Urinary bladder (tissue), 4 donors: ENCODE measurements at places on chromosomes 12 and 14. TPM values are rescaled to one million over a fixed set of nuclear protein-coding genes. Genes with fewer than 3 reads are reported as not detected.
A peak's percentile ranks its signal among the peaks of the same experiment; 100 is the strongest.

- DNase-seq, result no peak
These were observed 27.4 kb upstream of the RXYLT1 start for GRCh38 chr12:63752283-63752682.

DNA sequence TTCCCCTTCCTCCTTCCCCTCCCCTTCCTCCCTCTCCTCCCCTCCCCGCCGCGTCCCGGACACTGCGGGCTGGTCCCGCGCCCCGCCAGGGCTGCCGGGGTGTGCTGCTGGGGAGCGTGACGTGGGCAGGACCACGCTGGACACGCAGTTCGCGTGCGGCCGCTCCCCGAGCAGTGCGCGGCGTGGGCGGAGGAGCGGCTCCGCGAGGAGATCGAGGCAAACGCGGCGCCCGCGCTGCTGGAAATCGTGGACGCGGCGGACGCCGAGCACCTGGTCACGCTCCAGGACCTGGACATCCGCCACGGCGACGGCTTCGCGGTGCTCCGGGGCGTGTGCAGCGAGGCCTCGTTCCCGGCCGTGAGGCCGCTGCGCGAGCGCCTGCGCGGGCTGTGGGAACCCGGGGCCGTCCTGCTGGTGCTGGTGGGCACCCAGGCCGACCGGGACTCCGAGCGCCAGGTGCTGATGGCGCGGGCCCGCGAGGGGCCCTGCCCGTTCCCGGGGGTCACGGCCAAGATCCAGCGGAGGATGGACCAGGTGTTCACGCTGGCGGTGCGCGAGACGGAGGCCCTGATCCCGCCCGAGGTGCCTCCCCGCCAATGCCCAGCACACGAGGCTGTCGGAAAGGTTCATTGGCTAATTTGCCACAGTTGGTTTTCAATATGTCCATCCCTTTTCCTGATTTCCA lies 84.3 kb downstream of the TNFAIP2 start:
- DNase-seq, result no peak

GRCh38 chr14:50864946-50865345 lies 6.9 kb upstream of the ABHD12B start:
- no peak for DNase-seq

GRCh38 chr14:59492384-59492783 lies 8.1 kb downstream of the JKAMP start:
- DNase-seq, result no peak

- DNase-seq, result no peak
These were observed 31.3 kb downstream of the ACTN1 start for GRCh38 chr14:68947802-68948201.

DNA sequence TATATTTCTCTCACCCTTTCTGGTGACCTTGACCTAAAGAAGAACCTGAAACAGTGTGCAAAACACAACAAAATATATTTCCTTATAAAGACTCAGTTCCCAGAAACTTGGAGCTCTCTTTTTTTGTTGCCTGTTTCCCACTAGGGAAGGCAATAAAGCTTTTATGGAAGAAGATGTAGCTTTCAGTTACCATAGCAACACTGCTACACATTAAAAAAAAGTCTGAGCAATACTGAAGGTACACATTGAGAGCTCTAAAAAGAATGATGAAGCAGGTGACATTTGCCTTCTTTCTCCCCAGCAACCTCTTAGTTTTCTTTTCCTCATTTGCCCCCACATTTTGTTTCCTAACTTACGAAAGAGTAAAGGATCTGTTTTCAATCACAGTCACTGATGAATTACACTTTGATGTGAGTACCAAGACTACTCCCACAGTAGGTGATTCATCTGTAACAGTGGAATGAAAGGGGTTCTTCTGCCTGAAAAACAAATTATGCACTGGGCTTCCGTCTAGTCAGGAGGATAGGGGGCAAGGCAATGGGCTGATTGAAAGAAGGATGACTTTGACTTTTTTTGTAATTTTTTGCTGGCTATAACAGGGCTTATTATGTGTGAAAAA lies 1.1 kb upstream of the CATSPERB start:
- DNase-seq, result peak; percentile 41

GRCh38 chr14:59123975-59124374 lies 64.5 kb upstream of the DAAM1 start:
- DNase-seq, result no peak

DNA sequence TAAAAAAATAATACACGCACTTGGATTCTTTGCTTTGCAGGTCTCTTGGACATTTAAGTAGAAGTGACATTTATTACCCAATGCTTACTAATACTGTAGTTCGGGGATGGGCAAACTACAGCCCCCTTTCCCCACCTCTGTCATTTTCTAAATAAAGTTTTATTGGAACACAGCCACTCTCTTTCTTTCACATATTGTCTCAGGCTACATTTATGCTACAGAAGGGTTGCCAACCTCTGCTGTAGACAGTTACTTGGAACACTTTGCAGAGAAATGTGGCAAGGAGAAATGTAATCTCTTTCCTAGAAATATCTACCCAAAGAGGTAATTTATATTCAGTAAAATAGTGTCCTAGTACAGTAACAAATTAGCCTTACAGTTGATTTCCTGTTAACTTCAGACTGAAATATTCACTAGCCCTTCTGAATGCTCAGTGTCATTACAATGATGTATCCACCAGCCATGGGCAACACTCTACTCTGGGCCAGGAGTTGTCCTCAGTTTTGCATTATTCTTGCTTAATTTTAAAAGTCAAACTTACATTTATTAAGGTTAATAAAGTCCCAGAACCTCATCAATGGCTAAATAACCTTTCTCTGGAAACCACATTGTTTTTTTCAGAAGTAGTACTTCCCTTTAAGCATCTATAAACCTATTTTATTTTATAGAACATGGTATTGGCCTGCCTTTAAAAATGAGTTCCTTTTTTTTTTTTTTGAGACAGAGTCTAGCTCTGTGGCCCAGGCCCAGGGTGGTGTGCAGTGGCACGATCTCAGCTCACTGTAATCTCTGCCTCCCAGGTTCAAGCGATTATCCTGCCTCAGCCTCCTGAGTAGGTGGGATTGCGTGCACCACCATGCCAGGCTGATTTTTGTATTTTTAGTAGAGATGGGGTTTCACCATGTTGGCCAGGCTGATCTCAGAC lies 269.6 kb upstream of the AMIGO2 start:
- no peak for DNase-seq

GRCh38 chr12:104337030-104337558 lies 33.6 kb downstream of the EID3 start:
- no peak for DNase-seq

- no peak for DNase-seq
These were observed 68.8 kb downstream of the LLPH start for GRCh38 chr12:66061557-66062289.

DNA sequence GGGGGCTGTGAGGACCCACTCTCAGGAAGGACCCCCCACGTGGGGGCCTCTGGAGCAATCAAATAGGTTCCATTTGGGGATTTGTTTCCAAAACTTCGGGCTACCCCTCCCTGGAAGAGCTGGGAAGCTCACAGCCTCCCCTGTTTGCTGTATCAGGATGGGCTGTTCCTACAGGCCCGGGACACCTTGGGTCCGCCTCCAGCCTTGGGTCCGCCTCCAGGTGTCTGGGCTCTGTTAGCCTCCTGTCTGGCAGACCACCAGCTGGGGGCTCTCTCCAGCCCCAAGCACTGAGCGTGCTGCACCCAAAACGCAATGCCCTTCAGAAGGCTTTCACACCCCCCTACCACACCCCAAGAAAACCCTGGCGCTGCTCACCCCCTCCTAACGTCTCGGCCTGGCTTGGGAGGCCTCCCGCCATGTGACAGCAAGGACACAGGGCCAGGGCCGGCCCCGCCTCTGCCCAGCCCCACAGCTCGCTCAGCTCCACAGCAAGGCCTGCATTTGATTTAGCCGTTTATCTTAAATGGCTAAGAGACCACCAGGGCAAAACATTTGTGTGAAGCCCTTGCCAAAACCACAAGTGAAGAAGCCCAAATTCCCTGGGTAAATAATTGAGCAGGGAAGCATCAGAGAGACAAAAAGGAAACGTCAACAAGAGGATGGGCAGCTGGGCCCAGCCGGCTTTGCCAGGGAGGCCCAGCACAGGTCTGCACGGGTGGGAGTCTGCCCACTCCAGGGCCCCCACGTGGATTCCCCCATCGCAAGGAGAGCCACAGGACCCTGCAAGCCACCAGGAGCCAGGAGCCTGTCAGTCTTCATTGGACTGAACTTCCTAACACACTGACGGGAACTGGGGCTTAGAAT lies 39.9 kb downstream of the BCL11B start:
- DNase-seq, result no peak

- no peak for DNase-seq
These were observed 161.5 kb upstream of the FRMD6 start for GRCh38 chr14:51490205-51490604.

- no peak for DNase-seq
These were observed 25.0 kb downstream of the PDZRN4 start for GRCh38 chr12:41213107-41213506.

GRCh38 chr14:72638021-72638420 lies 255.9 kb downstream of the DPF3 start:
- no peak for DNase-seq

GRCh38 chr12:15001733-15002382 lies 29.0 kb downstream of the PDE6H start:
- DNase-seq, result peak; percentile 37

DNA sequence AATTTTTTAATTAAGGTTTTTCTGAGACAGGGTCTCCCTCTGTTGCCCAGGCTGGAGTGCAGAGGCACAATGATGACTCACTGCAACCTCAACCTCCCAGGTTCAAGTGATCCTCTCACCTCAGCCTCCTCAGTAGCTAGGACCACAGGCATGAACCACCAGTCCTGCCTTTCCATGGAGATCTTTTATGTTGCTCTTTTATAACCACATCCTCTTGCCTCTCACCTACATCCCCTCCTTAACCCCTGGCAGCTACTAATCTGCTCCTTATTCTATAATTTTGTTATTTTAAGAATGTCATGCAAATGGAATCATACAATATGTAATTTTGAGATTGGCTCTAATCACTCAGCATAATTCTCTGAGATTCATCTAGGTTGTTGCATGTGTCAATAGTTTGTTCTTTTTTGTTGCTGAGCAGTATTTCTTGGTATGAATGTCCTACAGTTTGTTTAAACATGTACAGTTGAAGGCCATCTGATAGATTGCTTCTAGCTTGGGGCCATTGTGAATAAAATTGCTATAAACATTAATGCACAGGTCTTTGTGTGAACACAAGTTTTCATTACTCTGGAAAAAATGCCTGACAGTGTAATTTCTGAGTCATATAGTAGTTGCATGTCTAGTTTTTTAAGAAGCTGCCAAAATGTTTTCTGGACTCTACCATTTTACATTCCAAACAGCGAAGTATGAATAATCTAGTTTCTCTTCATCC lies 249.2 kb upstream of the AMIGO2 start:
- no peak for DNase-seq

- DNase-seq, result no peak
These were observed 56.6 kb downstream of the MAX start for GRCh38 chr14:65045709-65046108.

DNA sequence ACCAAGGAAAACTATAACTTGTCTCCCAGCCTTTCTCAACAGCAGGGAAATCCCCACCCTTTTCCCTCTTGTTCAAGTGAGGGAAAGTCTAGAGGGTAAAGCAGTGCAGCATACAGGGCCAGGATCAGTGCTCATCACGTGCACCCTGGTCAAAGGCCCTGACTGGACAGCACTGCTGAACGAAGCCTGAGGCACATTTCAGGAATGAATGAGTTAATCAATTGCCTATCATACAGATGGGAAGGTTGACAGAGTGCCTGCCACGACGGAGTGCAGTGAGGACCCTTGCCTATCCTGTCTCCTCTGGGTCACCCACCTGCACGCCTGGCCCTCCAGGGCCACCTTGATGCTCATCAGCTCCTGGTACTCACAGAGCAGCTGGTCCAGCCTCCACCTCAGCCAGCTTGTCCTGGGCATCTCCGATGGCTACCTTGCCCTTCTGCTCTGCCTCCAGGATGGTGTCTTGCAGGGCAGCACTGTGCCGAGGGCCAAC lies 11.7 kb upstream of the KRT73 start:
- DNase-seq, result no peak

GRCh38 chr12:49088150-49088931 lies 6.3 kb downstream of the DHH start:
- DNase-seq, result peak; percentile 70

- no peak for DNase-seq
These were observed 1.6 kb downstream of the PYM1 start for GRCh38 chr12:55925870-55926737.

DNA sequence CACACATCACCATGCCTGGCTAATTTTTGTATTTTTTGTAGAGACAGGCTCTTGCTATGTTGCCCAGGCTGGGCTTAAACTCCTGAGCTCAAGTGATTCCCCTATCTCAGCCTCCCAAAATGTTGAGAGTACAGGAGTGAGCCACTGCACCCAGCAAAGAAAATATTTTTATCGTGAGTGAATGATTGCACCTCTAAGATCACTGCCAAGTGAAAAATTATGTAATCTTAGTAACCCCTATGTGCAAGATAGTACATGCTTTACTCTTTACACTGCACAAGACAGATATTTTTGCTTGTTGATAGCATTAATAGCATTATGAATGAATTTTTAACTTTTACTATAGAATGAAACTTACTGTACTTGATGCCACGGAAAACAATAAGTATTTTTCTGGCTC lies 3.4 kb upstream of the MRPS35 start:
- no peak for DNase-seq

- DNase-seq, result no peak
These were observed 9.5 kb downstream of the NDRG2 start for GRCh38 chr14:21015312-21015711.

GRCh38 chr14:73909681-73910080 lies 23.0 kb downstream of the ZNF410 start:
- no peak for DNase-seq

- DNase-seq, result no peak
These were observed 2.0 kb downstream of the AQP6 start for GRCh38 chr12:49974677-49975317.

DNA sequence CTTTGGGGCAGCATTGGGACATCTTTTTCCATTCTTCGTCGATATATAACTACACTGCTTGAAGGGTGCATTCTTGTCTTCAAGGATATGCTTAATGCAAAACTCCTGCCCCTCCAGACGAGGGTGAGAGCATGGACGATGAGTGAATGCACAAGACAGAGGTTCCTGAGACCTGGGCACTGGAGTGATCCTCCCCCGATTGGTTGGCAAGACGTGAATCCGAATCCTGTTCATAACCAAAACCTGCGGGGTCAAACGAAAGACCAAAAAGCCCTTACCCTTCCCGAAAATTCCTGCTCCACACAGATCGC lies 684 bp downstream of the KANSL2 start:
- peak; percentile 3 for DNase-seq

- DNase-seq, result no peak
These were observed 1153.9 kb downstream of the AACS start for GRCh38 chr12:126219139-126219538.

GRCh38 chr14:96264853-96265252 lies 8.8 kb downstream of the BDKRB1 start:
- DNase-seq, result no peak

Gene REM2
- 0.16 TPM for total RNA-seq

Gene C1RL
- 20.6 TPM for total RNA-seq

Gene CYP27B1
- total RNA-seq, result 0.16 TPM

Gene ANP32D
- total RNA-seq, result not detected

Gene CLECL1
- total RNA-seq, result not detected

Gene APOLD1
- total RNA-seq, result 27.0 TPM

Gene FGD4
- total RNA-seq, result 24.8 TPM

Gene PLA2G1B
- total RNA-seq, result 0.90 TPM

Gene ASIC1
- 2.7 TPM for total RNA-seq

Gene SOX5
- 61.4 TPM for total RNA-seq

Gene TAS2R43
- total RNA-seq, result 23.7 TPM

Gene MSRB3
- 143 TPM for total RNA-seq

Gene SUPT16H
- total RNA-seq, result 66.0 TPM

Gene MAP3K9
- 2.7 TPM for total RNA-seq

Gene GPR68
- total RNA-seq, result 1.7 TPM

Gene NKX2-8
- not detected for total RNA-seq

Gene BMP4
- total RNA-seq, result 46.3 TPM

Gene RFX4
- not detected for total RNA-seq
